Activated CD4-positive, alpha-beta T cell treated with anti-CD3 and anti-CD28 coated beads for 1 hour (primary cell): ENCODE measurements at places on chromosomes 16 and 17.

- DNase-seq, result no peak
Measured at GRCh38 chr17:15180121-15180561, 85.0 kb downstream of the PMP22 start.

- DNase-seq, result no peak
Measured at GRCh38 chr17:11539637-11540036, 58.6 kb upstream of the DNAH9 start.

- DNase-seq, result no peak
Measured at GRCh38 chr16:79982862-79983261, 382.3 kb upstream of the MAF start.

- DNase-seq, result no peak
Measured at GRCh38 chr17:42071810-42072209, 21.4 kb upstream of the C17orf113 start.
